HEK293T (cell line): ENCODE measurements at places on chromosomes 2 and 18.

DNA sequence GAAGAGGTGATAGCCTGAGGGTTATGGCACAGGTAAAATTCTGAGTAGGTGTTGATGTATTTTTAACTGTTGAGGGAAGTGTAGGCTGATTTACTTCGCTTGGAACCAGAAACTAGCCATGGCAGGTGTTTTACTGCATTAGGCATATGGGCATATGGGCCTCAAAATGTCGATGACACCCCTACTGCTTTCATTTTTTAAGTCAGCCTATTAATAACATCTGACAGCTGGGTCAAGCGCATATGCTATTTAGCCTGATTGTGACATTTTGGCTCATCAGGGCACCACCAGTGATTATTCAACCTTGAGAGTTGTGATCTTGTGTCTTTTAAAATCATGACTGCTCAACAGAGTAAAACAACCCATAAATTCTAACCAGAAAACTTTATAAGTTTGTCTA is 1396.9 kb upstream of the NXPH2 start:
- DNase-seq = no peak

DNA sequence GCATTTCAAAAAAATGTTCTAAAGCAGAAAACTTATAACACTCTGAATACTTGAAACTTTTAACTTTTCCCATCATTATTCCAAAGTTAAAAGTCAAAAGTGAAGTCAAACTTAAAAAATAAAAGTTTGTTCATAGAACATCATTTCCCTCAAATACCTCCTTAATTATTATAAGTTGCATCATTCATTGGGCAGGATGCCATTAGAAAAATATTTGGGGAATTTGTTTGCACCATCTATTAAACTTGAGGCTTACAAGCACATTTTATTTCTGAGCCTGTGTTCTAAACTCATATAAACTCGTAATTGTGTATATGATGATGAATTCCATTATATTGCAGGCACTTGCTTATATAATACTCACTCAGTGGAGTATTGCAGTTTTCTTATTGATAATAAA is 588.0 kb upstream of the NRXN1 start:
- DNase-seq = no peak

GRCh38 chr2:114400890-114401289 is 41.6 kb upstream of the DPP10 start:
- no peak for DNase-seq

- no peak for DNase-seq
These were observed 11.9 kb downstream of the ELP2 start for GRCh38 chr18:36141576-36141975.

- DNase-seq = no peak
These were observed 88.0 kb upstream of the ZCCHC2 start for GRCh38 chr18:62434798-62435197.

DNA sequence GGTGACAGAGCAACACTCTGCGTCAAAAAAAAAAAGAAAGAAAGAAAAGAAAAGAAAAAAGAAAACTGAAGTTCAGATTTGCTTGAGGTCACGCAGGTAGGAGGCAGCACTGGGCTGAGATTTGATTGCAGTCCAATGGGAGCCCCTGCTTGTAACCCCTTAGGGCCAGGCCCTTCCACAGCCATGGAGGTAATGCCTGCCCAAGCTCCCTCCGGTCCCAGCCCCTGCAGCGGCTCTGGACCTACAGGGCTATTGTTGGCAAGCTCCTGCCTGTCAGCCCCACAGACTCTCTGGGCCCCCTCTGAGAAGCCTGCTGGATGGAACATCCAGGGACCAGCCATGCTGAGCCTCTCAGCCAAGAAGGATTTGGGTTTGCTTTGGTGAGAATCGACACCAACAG is 12.2 kb downstream of the ZFP36L2 start:
- no peak for DNase-seq

- no peak for DNase-seq
These were observed 494.1 kb downstream of the DLGAP1 start for GRCh38 chr18:3960977-3961376.

GRCh38 chr2:170812710-170813600 is 3.7 kb upstream of the GAD1 start:
- DNase-seq = peak; percentile 56
